ENCODE measurements at places on chromosomes 4 and X.
A peak's percentile ranks its signal among the peaks of the same experiment; 100 is the strongest.

GRCh38 chrX:45126158-45126557, 74.5 kb downstream of the DIPK2B start:
- no peak for DNase-seq

DNA sequence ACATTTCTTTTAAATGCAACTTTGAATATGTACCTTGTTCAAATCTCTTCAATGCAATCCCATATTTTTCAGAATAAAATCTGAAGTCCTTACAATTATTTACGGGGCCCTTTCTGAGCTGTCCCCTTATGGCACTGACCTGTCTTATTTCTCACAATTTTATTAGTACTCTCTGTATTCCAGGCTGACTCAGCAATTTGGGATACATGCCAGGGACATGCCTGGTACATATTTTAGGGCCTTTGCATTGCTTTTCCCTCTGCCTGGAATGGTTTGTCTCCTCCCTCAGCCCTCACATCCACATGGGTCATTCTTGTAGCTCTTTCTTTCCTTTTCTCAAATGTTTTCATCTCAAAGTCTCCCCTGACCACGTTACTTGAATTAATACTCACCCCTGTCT, 172.2 kb upstream of the TECRL start:
- no peak for DNase-seq

DNA sequence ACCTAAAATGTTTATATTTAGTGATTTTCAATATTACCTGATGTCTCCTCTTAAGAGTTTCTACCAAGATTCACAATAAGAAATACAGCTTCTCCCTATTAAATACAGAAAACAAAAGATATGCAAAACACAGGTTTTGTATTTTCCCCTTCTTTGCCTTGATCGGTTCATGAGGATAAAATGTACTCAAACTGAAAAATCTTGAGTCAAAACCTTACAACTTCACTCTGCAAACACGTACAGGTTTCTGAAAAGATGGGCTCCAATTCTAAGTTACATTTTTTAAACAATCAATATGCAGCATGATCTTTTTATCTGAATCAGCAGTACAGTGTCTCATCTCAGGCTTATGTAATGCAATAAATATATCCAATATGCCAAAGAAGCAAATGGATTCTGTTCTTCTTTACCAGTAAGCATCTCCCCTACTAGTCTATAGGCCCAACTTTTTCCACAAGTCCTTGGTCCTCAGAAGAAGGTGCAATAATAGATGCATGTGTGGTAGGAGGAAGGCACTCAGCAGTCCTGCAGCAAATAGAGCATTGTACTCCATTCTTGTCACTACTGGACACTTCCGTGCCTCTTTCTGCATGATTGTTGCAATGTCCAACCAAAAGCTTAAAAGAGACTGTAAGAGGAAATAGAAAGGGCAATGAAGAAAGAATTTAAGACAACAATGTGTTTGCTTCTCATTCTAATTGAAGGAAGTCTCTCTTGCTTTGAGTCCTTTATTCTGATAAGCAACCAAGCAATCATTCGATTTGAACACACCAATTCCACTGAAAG, 3.2 kb downstream of the MAPK10 start:
- DNase-seq, result no peak

DNA sequence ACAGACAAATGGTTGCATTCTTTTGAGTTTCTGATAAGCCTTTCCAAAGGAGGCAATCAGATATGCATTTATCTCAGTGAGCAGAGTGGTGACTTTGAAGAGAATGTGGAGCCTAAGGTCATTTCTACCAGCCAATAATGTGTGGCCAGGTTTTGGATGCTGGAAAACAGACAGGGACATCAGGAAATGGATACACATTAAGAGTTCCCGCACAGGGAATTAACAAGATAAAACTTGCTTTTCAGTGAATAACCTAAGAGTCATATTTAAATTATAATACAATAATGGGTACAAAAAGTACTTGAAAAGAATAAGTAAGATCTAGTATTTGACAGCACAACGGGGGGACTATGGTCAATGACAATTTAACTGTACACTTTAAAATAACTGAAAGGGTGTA, 492.3 kb upstream of the FAM241A start:
- no peak for DNase-seq

DNA sequence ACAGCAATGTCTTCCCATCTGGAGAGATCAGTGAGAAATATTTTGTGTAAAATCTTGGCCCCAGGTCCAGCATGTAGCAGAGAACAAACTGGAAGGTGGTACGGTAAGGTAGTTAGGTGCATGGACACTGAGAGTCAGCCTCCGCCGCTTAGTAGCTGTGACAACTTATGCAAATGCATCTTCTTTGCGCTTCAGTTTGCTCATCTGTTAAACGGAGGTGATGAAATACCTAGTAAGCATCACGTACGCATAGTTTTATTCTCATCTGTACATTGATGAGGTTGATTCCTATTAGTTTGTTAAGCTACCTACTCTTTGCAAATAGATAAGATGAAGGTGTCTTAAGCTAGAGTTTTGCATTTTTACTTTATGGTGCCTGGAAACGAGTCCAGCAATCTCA, 80.0 kb upstream of the MSX1 start:
- no peak for DNase-seq

DNA sequence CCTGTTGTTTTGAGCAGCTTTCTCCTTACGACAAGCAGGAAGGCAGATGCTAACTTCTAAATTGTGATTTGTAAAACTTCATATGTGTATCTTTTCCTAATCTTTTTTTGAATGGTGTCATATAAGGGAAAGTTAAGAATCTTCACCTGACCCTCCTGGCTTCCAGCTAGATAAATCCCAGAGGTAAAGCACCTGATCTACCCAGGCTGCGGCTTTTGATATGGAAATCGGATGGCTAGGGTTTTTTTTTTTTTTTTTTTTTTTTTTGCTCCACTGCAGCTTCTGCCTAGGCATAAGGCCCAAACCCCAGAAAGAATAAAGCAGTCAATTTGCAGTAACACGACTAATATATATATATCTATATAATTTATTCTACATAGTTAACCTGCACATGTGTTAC, 10.0 kb downstream of the MAB21L2 start:
- DNase-seq, result no peak

DNA sequence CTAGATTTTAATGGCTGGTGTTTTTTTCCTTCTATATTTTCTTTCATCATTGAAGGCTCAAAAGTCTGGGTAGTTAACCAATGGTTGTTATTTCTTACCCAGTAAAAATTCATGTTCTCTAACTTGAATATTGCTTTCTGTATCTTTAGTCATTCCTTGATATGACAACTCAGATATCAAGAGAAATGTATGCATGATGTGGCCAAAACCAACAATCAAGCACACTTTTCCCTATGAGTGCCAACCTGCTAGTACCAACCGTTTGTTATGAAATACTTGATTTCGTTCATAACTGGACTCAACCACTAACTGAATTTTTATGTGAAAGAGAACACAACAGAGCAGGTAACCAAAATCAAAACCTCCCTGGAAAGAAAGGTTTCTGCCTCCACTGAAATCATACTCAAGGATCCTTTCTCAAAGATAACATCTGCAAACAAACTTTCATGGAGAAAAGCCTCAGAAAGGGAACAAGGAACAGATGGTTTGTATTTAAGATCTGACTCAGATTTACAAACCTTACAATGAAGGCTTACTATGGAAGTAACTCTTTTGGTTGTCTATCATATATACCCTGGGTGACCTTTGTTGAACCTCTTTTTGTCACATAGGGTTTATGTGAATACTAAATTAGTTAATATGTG, 8.3 kb upstream of the VEGFC start:
- DNase-seq, result no peak

DNA sequence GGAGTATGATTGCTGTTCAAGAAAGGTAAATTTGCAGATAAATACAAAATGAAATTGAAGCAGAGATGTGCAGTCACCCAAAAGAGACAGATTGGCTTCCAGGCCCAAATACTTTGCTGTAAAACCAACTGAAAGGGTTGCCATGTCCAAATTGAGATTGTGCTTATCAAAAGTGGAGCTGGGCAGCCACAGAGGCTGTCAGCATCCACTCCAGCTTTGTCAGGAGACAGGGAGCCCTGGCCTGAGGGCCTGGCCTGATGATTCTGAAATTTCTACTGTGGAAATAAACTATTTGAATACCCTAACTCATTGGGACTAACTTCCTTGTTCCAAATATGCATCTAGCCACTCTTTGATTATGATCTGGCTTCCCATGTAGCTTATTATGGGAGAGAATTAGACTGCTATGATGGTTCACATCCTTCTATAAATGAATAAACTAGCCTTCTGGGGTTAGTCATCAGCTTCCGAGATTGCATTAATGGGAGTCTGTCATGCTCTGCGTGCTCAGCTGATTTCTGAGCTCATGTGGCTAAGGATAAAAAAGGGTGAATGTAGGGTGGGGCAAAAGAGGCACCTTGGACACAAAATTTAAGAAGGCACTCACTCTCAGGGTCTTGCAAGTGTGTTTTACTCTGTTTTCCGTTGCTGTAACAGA, 48.2 kb downstream of the SLC34A2 start:
- DNase-seq, result no peak

DNA sequence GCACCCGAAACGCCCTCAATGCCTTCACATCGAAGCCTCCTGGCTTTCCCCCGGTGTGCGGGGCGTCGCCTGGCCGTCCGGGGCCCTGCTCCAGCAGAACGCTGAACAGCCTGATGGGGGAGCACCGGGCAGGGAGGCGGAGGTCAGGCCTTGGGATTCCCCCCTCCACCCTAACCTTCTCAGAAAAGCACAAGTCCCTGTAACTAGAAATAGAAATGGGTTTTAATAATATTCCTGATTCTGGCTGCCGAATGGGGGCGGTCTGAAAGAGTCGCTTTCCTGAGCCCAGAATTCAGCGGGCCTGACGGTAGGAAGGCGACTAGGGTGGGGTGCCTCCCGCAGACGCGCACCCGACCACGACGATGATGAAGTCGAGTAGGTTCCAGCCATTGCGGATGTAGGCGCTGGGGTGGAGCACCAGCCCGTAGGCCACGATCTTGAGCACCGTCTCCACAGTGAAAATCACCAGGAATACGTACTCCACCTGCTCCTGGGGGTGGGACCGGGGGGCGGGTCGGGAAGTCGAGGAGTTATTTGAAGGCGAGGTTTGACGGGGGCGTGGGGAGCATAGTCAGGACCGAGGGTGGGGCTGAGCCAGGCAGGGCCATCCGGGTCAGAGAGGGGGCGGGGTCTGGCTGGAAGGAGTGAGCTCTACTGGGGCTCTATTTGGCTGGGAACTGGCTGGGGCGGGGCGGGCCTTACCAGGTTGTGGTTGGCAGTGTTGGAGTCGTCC, 2.5 kb downstream of the CACNA1F start:
- peak; percentile 37 for DNase-seq

DNA sequence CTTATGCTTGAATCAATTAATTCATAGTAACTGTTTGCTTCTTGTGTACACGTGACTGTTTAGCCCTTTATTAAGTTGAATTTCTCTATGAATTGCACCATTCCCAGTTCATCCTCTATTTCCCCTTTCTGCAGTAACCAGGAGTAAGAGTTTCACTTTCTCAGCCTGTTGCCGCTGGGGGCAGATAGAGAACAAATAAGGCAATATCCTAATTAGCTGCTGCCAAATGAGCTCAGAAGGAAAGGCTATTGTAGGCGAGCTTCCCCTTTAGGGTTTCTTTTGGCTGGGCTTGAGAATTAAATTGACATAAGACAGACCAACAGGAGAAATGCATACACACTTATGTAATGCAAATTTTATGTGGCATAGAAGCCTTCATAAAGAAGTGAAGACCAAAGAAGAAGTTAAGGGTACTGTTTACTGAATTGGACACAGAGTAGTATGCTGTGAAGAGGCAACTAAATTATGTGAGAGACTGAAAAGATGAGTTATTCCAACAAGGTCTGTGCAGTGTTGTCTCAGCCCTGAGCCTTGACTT, 1594.7 kb downstream of the TECRL start:
- DNase-seq, result no peak

GRCh38 chr4:41359836-41360213, 103.1 kb downstream of the UCHL1 start:
- DNase-seq, result no peak

DNA sequence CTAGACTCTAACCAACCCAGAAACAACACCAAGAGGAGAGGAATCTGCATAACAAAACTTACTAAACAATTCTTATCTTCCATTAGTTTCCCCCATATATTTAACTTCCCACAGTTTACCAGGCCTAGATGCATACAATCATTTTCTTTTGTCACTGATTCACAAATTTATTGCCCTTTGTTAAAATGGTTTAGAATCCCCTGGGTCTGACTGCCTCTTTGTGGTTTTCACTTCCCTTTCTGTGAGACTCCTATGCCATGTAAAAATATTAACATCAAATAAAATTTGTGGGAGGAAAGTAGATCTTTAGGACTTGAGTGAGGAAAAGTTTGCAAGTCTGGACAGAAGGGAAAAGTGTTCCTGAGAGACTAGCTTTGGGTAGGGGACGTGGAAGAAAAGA, 393.8 kb upstream of the CNKSR2 start:
- no peak for DNase-seq

DNA sequence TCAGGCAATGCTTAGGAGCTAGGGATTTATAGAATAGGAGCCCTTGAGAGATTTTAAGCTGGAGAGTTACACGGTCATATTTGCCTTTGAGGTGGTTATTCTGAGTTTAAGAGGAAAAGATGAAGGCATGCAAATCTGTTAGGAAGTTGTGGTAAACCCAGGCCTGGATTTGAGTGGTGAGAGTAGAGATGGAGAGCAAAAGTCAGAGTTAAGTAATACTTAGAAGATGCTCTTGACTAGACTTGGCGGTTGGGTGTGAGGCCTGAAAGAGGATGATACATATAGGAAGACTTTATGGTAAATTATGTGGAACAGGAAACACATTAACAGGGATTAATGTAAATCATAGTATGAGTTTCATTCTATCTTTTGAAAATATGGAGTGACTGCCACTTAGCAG, 136.0 kb upstream of the ARX start:
- no peak for DNase-seq

DNA sequence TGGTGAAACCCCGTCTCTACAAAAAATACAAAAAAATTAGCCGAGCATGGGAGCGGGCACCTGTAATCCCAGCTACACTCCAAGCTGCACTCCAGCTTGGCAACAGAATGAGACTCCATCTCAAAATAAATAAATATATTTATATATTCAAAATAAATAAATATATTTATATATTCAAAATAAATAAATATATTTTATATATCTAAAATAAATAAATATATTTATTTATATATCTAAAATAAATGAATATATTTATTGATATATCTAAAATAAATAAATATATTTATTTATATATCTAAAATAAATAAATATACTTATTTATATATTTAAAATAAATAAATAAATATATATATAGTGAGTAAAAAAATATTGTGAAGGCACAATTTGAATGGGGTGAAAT, 63.4 kb upstream of the EXOC1L start:
- no peak for DNase-seq

Data from stimulated activated CD4-positive, alpha-beta T cell treated with anti-CD3 and anti-CD28 coated beads, TNF-alpha, amount 100 ng/mL, for 1 hour (primary cell).